Nephron progenitor cell (in vitro differentiated cells): ENCODE measurements at places on chromosomes 2 and 18.

- no peak for DNase-seq
These were observed 173.5 kb upstream of the AGAP1 start for GRCh38 chr2:235320326-235320725.

DNA sequence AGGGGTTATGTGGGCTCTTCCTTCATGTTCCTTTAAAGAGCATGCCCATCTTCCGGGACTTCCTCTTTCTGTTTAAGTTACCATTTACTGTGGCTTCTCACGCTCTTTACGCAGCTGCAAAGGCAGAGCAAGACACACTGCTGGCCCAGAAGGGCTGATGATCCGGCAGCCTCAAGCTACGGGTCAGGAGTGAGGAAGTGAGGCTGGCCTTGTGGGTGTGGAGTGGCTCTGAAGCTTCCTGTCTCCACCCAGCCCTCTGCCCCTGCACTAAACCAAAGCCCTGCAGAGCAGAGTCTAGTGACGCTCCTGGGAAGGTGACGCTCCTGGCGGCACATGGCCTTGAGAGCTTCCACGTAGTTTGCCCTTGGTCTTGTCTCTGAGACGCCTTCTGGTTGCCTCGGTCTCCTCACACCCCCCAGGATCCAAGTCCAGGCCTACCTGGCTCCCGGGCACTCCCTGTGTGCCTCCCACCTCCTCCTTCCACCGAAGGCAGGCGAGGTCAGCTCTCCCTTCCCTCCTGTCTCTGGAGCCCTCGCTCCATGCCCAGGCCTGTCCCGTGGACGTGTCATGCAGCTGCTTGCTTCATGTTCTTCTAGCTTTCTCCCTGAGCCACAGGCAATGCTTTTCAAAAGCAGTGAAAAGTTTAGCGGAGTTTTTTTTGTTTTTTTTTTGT, 50.3 kb downstream of the ARL4C start:
- no peak for DNase-seq

- DNase-seq, result no peak
These were observed 1.7 kb downstream of the MIB1 start for GRCh38 chr18:21742315-21742687.

DNA sequence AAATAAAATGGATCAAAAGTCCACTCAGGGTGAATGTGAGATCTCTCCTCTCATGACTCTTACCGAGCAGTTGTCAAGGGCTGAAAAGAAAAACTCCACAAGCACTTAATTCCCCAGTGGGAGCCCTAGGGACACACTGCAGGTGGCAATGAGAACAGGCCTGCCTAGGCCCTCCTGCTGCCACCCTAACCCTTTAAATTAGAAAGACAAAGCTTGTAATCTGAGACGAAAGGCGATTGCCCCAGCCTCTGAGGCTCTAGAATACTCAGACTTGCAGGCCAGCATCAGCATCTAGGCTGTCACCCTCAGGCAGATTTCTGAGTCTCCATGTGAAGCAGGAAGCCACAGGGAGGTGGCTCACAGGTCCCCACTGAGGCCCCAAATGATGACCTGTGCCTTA, 457.0 kb upstream of the MYT1L start:
- peak; percentile 19 for DNase-seq

- no peak for DNase-seq
These were observed 34.0 kb downstream of the EML6 start for GRCh38 chr2:54757500-54757899.

DNA sequence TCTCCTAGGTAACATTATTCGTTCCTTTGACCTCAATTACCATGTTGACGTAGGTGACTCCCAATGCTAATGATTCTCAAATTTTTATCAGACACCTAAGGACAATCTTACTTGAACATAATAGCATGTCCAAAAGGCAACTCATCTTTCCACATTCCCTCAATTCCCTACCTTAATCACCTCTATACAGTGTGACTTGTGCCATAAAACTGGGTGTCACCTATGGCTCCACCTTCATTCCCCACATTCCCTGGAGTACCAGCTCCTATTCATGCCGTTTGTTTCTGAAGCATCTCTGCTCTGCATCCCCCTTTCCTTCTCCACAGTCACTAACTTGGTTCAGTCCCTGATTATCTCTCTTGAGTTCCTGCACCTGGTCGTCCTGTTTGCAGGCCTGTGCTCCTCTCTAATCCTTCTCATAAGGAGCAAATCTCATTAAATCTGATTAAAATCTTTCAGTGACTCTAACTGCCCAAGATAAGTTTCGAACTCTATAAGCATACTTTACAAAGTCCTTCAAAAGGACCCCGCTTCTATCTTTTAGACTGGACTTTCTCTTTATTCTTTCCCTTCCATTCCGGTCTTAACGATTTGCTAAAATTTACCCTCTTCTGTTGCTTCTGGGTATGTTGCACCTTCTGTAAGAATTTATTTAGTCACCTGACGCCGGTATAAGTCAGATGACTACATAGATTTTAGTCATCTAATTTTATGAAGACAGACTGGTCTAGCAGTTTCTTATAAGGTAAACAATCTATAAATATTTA, 128.7 kb downstream of the OSBPL1A start:
- DNase-seq, result no peak

GRCh38 chr2:102368461-102369109, 13.0 kb downstream of the IL18R1 start:
- no peak for DNase-seq

DNA sequence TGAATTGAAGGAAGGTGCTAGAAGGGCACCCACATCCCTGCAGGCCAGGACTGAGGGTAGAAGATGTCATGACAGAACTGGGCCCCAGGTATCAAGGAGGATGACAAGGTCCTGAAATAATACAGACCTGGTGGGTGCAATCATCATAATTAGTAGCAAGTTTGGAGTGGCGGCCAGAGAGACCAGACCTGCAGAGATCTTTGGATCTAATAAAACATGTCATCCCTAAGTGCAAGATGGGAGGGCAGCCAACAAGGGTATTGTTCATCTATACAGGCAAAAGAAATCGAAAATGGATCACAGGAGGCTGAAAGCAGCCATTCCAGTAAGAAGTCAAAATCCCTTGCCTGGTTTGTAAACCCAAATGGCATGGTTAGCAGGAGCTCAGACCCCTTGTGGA, 111.3 kb upstream of the BOD1L2 start:
- DNase-seq, result no peak

DNA sequence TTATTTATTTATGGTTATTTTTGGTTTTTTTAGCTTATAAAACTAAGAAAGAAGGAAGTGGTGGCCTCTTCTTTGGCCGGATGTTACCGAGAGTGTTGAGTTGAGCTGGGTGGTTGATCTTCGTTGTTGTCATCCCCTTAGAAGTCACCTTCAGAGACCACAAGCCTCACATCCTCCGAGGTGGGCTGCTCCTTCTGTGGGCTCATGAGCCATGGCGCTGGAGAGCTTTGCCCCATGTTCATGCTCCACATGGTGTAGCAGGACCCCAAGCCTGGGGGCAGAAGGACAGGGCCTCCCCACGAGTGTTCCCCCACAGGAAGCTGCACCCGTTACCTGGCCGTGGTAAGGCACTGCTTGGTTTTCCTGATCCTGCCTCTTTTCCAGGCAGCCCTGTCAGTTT, 23.4 kb downstream of the SNTG2 start:
- no peak for DNase-seq

DNA sequence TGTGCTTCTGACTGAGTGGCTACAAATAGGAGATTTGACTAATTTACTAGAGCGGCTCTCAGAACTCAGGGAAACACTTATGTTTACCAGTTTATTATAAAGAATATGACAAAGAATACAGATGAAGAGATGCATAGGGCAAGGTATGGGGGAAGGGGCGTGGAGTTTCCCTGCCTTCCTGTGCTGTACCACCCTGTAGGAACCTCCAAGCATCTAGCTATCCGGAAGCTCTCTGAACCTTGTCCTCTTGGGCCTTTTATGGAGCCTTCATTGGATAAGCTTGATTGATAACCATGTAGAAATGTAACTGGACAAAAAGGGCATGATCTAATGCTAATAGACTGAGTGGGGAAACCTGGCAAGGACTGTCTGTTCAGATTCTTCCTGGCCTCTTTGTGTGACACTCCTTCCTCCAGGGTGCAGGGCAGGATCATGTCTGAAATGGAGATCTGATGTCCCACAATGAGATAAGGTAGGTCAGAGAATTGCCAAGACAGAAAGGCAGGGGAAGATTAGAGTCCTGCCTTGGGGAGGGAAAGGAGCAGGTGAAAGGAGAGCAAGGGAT, 101.8 kb upstream of the NPAS2 start:
- DNase-seq, result no peak

GRCh38 chr2:37615804-37616676, 55.4 kb downstream of the CDC42EP3 start:
- no peak for DNase-seq

GRCh38 chr2:150609831-150610582, 122.5 kb upstream of the RND3 start:
- no peak for DNase-seq
